GDM1 (cell line): ENCODE measurements at places on chromosomes 3 and 15.

- DNase-seq: no peak
Observed at GRCh38 chr15:43934480-43934879, 107.7 kb downstream of the WDR76 start.

- no peak for DNase-seq
Observed at GRCh38 chr3:192843723-192844485, 73.8 kb downstream of the MB21D2 start.

DNA sequence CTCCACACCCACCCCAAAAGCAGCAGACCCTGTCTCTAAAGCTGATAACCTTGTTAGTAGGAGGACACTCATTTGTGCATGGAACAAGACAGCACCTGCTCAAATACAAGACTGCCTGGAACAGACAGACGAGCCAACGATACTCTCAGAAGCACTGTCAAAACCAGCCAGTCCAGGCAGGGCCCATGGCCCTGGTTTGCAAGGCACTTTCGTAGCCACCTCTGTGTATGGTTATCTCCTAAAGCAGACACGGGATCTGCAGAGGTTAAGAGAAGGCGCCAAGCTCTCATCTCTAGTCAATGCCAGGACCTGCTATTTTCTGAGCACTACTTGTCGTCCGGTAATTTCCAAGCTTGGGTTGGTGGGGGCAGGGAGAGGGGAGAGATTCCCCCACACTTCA lies 10.5 kb downstream of the NTRK3 start:
- no peak for DNase-seq

DNA sequence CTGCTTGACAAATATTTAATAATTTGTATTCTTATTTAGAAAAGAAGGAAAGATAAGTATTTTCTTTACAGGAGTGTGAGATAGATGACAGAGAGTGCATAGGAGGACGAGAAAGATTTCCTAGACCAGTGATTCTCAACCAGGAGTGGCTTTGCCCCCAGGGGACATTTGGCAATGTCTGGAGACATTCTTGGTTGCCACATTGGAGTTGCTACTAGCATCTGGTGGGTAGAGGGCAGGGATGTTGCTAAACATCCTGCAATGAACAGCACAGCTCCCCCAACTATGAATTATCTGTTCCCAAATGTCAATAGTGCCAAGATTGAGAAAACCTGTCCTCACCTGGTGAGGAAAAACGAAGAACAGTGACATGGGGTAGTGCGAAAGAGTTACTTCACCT lies 30.8 kb upstream of the MINAR1 start:
- no peak for DNase-seq

DNA sequence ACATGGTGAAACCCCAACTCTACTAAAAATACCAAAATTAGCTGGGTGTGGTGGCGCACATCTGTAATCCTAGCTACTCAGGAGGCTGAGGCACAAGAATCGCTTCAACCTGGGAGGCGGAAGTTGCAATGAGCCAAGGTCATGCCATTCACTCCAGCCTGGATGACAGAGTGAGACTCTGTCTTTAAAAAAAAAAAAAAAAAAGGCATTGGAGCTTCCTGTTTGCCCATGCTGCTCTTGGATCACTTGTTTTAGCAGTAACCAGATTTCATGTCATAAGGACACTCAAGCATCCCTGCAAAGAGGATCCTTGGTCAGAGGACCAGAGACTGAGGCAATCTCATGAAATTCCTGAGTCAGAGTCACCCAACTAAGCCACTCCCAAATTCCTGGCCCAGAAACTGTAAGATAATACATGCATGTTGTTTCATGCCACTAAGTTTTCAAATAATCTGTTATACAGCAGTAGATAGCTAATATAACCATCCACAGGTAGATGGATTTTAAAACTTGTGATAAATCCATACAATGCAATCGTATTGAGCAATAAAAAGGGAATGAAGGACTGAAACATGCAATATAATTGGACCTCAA lies 82.0 kb upstream of the XXYLT1 start:
- DNase-seq: no peak

DNA sequence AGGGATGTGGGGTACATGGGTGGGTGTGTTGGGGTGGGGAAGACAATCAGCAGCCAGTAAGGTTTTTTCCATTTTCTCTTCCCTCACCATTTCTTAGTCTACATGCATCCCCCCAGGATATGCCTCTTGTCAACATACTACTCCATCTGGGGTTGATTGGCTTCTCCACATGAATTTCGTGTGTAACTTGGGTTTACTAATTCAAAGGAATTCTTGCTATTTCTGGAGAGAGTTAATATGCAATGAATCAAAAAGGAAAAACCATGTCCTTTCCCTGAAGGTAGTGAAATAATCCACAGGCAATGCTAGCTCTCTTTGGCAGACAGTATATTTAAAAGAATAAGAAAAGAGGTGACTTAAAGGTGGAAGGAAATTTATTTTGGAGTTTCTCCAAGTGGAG lies 198.4 kb downstream of the EBLN2 start:
- no peak for DNase-seq

DNA sequence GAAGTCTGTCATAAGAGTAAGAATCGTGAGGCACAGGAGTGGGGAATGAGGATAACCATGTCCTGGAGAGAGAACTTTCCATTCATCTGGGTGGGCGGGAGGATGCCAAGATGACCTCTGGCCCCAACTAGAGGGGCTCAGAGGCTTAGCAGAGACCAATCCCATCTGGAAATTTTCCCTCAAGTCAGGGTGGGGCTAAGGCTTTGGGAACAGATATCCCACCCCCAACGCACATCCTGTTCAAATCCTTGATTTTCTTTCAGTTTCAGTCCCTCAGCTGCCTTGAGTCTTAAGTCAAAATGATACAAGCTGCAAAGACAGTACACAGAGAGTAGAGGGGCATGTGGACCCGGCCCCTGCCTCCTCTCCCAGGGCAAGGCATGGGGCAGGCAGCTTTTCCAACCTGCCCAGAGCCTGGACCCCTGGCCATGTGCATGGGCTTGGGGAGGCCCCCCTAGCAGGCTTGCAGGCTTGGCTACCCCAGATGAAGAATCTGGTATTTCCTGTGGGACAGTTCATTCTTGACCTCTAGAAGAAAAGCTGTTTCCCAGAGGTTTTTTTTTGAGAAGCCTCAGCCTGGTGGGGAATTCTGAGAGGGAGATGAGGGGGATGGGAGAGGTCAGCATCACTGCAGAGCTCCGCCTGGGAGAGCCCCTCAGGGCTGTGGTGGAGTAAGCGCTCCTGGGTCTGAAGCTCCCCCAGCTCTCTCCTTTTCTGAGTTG lies 109.7 kb upstream of the HACD2 start:
- DNase-seq: no peak

DNA sequence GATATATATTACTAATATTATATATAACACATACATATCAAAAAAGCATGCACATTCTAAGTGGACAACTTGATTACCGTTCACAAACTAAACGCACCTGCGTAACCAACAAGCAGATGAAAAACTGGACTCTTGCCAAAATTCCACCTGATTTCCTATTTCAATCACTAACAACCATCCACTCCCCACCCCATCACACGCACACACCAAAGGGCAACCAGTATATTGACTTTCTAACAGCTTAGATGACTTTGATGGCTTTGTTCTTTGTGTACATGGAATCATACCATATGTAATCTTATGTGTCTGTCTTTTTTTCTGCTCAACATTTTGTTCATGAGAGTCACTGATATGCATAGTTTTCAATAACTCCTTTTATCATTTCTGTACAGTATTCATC lies 496.8 kb upstream of the ARRDC4 start:
- DNase-seq: no peak

DNA sequence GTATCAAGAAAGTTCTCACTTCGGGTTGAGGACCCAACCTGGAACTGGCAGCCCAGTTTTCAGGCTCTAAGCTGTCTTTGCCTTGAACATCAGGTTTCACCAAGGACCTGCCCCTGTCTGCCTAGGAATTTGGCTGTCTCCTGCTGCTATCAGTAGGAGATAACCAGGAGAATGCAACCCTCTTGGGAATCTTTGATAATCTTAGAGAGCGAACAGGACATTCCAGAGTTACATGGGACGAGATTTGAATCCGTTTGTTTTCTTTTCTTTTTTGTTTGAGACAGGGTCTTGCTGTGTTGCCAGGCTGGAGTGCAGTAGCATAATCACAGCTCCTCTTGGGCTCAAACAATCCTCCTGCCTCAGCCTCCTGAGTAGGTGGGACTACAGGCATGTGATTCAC lies 18.0 kb upstream of the EIF1B start:
- DNase-seq: no peak

GRCh38 chr3:111509308-111509707 lies 32.7 kb upstream of the CD96 start:
- DNase-seq: no peak

DNA sequence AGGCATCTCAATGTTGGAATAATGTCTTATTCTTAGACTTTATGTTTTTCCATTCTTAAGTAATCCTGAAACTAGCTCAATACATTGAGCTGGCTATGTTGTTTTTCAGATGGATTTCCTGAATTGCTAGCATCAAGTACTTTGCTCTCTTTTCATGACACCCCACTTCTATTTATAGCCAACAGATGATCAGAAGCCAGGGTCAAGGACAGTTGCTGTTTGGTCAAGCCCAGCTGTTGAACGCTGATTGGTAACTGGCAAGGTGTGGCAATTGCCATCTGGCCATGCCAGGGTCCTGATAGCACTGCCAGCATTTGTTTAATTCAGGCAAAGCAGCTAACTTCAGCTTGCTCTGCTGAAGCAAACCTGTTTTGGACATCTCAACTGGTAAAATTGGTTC lies 46.2 kb upstream of the PLCL2 start:
- no peak for DNase-seq

- no peak for DNase-seq
Observed at GRCh38 chr3:151400341-151400740, 15.8 kb upstream of the P2RY12 start.

DNA sequence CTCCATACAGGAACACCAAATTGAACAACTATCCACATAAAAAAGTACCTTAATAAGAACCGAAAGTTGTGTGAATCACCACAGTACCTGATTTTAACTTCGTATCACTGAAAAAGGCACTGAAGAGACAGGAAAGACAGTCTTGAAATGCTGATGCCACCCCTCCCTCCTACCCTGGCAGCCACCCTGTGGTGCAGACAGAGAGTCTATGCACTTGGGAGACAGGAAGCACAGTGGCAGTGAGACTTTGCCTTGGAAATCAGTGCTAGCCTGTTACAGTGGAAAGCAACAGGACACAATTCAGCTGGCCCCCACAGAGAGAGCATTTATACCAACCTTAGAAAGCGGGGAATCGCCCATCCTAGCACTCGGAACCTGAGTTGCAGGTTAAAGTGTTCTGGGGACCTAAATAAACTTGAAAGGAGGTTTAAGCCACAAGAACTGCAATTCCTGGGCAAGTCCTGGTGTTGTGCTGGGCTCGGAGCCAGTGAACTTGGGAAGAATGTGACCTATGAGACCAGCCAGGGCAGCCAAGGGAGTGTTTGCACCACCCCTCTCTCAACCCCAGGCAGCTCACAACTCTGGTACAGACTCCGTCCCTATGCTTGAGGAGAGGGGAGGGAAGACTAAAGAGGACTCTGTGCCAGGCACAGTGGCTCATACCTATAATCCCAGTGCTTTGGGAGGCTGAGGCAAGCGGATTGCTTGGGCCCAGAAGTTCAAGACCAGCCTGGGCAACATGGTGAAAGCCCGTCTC lies 240.1 kb downstream of the ISL2 start:
- DNase-seq: no peak

- no peak for DNase-seq
Observed at GRCh38 chr15:62248277-62248984, 83.3 kb upstream of the C2CD4B start.

DNA sequence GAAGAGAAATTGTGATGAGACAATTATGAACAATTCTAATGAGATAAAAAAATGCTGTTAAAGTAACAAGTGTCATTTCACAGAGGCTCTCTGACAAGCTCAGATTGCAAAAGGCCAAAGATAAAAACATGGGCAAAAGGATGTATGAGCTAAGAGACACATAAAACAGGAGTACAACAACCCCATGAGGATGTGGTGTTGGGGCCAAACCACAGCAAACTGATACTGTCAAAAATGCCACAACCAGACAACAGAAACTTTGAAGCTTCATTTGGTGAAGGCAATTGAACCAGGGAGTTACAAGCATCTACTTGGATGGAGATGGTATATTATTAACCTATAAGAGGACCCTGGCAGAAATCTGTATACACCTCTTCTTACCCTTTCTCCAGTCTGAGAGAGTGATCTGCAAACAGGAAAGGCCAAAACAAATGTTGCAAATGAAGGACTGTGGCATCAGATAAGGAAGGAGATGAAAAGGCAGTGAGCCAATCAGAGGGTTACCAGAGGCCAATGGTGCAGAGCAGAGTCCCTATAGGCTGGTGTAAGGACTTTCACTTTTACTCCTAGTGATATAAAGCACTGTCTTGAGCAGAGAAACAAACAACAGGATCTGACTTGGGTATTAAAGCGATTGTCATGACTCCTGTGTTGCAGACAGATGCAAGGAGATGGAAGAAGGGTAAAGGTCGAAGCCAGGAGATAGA lies 659.0 kb downstream of the NTRK3 start:
- no peak for DNase-seq

DNA sequence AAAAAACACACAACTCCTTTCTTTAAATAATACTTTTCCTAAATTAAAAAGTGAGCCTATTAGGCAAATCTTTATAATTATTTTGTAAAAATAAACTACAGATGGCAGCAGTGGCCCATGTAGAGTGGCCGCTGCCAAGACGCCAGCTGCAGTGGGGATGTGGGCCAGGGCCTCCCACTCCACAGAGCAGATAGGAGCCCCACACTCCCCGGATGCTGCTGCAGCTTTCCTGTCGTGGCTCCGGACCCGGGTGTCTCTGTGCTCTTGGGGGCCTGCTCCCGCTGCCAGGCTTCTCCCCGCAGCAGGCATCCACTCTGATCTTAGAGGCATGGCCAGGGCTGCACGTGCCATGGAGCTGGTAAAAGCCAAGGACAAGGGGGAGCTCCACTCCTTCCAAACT lies 67.5 kb downstream of the PROS1 start:
- no peak for DNase-seq

GRCh38 chr3:122003112-122003511 lies 18.9 kb downstream of the ILDR1 start:
- no peak for DNase-seq

DNA sequence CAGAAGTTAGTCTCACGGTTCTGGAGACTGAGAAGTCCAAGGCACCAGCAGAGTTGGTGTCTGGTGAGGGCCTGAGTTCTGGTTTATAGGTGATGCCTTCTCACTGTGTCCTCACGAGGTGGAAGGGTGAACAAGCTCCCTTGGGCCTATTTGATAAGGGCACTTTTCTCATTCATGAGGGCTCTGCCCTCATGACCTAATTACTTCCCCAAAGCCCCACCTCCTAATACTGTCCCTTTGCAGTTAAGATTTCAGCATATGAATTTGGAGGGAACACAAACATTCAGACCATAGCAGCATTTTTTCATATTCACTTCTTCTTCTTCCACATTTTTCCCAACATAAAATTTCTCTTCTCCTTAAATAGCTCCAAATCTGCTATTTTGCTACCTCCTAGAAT lies 41.5 kb downstream of the TMEM41A start:
- no peak for DNase-seq

GRCh38 chr15:42057799-42058646 lies 36.3 kb downstream of the PLA2G4D start:
- DNase-seq: no peak

DNA sequence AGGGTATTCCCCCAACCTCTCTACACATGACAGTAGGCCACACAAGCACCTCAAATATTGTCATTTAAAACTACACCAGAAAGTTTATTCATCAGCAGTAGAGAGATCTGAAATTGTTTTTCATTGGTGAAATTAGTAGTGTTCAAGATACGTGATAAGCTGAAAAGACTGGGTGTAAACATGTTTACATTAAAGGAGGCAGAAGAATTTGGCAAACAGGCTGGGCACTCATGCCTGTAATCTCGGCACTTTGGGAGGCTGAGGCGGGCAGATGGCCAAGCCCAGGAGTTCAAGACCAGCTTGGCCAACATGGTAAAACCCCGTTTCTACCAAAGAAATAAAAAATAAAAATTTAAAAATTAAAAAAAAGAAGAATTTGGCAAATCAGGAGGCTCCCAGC lies 255.6 kb downstream of the FOXP1 start:
- DNase-seq: no peak
